ENCODE measurements at places on chromosomes 4 and X.

DNA sequence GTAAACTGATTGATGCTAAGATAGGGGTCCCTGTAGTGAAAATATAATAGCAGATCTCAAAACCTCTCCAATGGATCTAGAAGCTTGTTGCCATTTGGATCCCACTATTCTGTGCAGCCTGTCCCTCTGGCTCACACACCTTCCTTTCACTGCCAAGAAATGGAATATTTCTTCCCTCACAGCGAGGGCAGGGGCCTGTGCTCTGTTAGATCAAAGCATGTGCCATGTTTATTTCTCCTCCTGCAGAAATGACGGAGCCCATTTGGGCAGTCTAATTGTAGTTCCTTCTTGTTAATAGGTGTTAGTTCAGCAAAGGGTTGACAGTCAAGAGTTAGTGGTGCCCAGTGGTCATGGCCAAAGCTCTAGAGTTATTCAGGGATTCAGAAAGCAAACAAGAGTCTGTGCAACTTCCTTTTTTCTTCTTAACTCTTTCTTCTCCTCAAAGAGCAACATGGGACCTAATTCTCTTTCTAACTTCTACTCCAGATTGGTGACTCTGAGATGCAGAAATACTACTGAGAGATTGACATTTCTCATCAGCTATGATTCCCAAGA is 106.8 kb downstream of the STOX2 start:
- no peak for DNase-seq

DNA sequence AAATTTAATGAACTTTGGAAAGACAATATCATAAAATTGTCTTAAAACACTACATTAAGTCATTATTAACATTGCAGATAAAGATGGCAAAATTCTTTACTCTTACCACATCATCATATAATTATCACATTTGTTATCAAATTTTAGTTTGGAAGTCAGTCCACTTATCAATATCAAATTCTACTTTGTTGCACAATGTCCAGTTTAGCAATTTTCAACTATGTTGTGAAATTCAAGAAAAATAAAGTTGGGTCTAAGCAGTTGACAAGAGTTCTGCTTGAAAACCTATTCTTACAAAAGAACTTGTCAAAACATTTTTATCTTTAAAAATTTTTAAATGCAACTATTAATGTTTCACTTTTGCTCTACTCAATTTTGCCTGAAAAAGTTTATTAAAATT is 44.7 kb upstream of the TET2 start:
- DNase-seq, result no peak

DNA sequence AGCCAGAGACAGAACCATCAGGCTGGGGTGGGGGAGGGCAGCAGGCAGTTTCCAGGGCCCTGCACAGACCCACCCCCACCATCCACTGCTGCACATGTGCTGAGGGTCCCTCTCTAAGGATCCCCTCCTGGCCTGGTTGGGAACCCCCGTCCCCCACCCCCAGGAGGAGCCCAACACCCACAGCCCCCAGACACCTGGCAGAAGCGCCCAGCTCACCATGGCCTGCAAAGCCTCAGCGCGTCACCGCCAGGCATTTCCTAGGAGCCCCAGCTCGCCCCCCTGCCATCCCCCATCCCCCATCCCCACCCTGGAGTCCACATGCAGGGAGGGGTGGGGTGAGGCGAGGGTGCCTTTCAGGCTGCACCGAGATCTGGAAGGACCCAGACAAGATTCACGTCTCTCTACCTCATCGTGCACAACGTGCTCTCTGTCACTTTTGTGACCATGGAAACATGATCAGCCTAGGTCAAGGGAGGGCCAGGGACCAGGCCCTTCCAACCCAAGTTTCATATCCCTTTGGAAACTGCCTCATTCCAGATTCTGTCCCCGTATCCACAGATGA is 9.3 kb downstream of the MXD4 start:
- DNase-seq, result no peak

DNA sequence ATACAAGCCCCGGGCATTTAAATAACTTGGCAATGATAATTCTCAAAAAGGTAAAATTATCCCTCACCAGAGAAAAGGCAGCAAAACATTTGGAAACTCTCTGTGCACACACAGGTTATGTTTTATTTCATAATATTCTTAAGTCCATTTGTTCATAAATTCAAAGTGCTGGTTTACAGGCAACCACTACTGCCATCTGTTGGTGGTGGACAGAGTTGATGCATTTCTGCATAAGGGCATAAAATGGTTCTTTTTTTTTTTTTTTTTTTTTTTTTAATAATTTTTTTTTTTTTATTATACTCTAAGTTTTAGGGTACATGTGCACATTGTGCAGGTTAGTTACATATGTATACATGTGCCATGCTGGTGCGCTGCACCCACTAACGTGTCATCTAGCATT is 31.5 kb upstream of the IL21 start:
- peak; percentile 76 for DNase-seq

DNA sequence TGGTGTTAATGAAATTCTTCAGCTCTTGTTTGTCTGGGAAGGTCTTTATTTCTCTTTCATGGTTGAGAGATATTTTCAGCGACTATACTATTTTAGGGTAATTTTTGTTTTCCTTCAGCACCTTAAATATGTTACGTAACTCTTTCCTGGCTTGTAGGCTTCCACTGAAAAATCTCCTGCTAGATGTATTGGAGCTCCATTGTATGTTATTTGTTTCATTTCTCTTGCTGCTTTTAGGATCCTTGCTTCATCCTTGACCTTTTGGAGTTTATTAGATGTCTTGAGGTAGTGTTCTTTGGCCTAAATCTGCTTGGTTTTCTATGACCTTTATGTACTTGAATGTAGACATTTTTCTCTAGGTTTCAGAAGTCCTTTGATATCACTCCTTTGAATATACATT is 93.6 kb downstream of the MMRN1 start:
- DNase-seq, result no peak

DNA sequence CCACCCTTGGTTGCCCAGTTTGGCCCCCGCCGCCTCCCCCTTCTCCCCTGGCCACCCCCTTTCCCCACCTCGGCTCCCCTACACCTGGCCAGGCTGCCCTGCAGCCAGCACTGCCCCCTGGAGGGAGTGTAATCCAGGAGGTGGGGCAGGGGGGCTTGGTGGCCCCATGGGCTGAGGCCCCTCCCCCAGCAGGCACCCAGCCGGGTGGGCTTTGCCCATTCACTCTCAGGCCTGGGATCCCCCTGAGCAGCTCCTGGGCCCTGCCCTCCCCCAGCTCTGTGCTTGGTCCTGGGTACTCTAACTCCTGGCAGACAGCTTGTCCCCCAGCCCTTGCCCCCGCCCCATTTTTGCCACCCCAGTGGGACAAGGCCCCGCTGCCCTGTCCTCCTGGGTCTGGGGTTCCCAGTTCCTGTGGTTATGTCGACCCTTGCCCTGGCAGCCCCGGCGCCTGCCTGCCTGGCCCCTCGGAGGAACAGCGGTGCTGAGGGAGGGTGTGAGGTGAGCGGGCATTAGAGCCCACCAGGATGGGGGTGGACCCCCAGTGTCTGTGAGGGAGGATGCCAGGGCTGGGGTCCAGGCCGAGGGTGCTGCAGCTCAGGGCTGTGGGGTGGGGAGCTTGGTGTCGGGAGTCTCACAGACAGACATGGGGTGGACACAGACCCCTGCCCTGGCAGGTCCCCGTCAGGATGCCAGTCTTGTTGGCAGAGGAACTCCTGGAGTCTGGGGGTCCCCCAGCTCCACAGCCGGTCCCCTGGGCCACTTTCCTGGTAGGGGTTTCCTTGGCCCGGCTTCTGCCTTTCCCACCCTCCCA is 10.2 kb downstream of the NAT8L start:
- DNase-seq, result no peak

DNA sequence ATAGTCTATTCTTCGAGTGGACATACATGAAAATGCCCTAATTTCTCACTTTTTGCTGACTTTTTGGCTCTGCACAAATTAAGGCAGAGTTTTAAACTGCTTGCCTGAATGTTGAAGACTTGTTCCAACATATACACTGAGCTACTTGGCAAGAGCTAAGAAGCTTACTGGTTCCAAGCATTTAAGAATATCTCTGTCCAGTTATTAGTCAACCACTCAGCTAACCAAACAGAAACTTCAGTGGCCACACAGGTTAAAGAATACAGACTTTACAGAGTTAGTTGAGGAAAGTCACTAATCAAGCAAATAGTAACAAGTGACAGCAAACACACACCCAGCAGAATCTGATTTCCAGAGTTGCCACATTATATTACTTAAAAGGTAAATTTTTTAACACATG is 35.5 kb downstream of the AMER1 start:
- no peak for DNase-seq

- DNase-seq, result no peak
Measured at GRCh38 chr4:75612306-75612705, 18.0 kb downstream of the CDKL2 start.

- no peak for DNase-seq
Measured at GRCh38 chrX:2484256-2484655, 16.5 kb downstream of the DHRSX start.

GRCh38 chrX:115583496-115584004 is 22.6 kb downstream of the PLS3 start:
- DNase-seq, result peak; percentile 62

DNA sequence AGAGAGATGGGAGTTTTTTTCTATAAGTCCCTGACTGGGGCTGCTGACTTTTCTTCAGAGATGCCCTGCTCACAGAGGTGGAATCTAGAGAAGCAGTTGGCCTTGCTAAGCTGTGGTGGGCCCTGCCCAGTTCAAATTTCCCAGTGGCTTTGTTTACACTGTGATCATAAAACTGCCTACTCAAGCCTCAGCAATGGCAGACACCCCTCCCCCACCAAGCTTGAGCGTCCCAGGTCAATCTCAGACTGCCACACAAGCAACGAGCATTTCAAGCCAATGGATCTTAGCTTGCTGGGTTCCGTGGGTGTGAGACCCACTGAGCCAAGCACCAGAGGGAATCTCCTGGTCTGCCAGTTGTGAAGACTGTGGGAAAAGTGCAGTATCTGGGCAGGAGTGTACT is 199.8 kb upstream of the WDFY3 start:
- DNase-seq, result no peak

DNA sequence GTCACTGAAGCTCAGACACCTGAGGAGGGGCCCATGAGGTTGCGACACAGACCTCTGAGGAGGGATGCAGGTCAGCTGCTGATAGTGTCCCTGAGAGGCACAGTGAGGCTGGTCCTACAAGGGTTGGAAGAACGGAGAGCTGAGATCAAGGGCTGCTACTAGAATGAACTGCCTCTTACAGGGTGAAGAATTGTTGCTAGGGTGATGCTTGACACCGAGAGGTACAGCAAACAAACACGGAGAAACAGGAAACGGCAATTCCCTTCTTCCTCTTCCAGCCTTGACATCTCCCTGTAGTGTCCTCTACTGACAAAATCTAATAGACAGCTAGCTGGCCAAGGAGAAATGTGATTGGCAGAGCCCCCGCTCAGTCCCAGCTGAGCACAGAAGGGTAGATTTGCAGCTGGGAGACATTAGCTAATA is 11.8 kb upstream of the HPGDS start:
- DNase-seq, result no peak

DNA sequence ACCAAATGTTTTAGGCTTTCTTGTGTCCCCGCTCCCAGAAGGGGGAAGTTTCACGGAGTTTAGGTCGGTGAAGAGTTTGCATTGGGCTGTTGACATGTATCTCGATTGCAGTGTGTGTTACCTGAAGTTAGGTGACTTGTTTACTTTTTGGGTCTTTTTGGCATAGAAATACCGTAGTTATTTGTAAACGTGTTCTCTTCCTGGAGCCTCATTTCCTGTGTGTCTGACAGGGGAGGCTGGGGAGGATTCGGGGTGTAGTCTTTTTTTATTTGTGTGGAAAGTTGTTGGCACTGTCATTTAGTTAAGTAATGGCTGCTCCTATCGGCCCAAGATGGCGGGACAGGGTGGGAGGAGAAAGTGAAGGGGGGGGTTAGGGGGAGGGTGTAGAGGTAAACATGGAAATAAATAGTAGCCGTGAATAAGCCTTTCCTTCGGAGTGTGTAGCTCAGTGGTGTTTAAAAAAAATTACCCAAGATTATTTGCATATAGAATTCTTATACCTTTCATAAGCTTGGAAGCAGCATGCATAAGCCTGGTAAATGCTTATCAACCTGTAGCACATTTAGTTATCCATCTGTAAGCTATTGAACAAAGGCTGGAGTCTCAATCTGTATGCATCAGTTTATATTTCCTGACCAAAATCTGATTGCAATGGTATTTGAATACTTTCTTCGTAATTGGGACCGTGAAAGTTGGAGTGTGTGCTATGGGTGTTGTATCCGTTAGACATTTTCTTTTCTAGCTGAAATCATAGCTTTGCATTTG is 1.6 kb downstream of the KDM6A start:
- DNase-seq, result peak; percentile 65

DNA sequence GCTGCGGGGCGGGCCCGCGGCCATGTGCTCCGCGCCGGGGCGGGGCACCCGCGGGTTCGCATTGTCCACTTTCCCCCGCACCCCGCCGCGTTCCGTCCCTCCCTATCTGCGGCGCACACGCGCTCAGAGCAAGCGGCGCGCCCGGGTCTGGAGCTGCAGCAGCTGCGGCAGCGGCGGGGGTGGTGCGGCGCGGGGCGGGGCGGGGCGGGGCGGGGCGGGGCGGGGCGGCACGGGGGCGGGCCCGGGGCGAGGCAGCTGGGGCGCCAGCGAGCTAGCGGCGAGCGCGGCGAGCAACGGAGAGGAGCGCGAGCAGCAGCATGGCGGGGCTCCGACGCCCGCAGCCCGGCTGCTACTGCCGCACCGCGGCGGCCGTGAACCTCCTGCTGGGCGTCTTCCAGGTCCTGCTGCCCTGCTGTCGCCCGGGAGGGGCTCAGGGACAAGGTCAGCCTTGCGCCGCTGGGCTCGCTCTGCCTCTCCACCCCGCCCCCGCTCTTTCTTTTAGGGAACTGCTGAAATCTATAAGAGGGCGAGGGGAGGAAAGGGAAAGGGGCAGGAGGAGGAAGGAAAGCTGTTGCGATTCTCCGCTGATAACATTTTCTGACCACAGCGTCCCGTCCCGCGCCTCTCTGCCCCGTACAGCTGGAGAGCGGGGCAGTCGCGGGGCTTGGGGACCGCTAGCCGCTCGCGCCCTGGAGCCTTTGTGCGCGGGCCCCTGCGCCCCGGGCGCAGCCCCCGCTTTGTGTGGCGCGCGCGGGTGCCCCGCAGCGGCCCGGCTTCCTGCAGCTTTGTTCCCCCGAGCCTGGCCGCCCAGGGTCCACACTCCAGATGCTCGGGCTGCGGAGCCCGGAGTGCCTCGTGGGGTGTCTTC is at the start of gene TMEM131L:
TSS of gene TMEM131L (plus strand) at position 280 of the 868 bp plus-strand sequence. CDS start at position 318, 38 bp downstream.
- DNase-seq, result peak; percentile 71

All from iris pigment epithelial cell (primary cell).